Right renal pelvis (tissue), 4 donors: ENCODE measurements at places on chromosomes 4 and X.

GRCh38 chrX:1072637-1073377, 139.6 kb downstream of the CRLF2 start:
- DNase-seq = no peak

DNA sequence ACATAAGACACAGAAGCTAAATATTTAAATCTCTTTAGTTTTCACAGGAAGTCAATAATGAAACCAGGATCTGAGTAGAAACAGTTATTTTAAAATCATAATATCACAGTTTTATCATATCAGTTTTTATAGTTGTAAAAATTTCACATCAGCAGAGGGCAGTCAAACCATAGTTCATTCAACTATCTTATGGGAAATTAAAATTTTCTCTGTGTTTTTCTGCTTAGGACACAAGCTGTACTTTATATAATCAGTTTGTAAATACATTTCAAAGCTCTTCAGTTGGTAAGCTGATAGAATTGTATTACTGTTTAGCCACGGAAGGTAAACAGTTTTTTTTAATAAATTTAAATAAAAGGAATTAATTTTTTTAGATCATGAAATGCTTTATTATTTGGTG, 204.8 kb upstream of the NUDT6 start:
- DNase-seq = no peak

DNA sequence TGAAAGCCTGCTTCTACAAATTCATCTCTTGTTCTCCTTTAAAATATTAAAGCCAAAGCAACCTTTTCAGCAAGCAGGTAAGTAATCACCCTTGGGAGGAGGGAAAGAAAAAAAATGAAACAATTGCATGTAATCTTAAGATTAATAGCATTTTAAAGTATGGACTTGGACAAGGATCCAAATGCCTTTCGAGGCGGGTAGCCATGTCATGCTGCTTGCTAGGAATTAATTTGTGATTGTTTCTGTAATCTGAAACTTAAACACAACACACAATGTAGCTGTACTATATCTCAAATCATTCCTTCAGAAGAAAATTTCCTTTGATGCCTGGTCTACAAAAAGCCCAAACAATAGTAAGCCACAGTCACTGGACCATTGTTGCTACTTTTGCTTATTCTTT, 112.4 kb upstream of the CBR4 start:
- DNase-seq = no peak

- no peak for DNase-seq
Observed at GRCh38 chrX:19968276-19968675, 22.6 kb downstream of the BCLAF3 start.

DNA sequence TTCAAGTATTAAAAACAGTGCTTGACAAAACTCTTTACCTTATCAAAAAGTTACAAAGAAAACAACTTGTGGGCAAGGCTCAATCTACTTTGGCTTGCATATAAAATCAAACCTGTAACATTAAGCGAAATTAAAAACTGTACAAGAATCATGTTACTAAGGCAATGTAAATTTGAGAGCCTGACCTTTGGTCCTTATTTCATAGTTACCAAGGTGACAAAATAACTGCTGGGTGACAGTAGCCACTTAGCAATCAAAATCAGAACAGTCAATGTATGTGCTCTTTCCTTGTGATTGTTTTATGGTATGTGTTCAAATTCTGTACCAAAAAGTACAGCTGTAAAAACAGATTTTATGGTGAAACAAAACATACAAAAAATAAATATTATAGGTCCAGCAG, 204.0 kb downstream of the RASL11B start:
- DNase-seq = no peak
